ENCODE measurements at places on chromosomes 4 and X.

DNA sequence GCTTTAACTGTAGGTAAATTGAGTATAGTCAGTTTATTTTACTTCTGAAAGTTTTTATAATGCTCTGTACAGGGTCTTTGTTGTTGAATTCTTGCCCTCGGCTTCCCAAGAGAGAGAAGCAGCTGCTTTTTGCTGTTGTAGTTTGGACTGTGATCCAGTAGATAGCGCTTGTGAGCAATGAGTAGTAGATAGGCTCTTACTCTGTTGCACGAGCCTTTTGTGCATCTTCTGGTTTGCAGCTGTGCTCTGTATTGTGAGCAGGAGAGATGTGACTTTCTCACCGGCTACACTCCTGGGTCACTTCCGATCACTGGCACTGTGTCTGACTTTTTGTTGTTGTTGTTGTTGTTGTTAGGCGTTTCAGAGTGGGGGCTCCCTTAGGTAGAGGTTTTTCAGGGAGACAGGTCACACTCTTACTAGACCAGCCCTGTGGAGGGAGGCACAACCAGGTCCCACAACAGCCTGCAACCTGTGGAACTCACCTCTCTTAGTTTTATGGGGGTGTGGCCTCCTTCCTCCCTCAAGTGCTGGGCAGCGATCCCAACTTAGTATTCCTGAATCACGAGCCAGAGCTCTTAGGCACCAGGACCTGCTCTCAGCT, 822.1 kb upstream of the GALNTL6 start:
- DNase-seq: no peak

- no peak for DNase-seq
Observed at GRCh38 chrX:48107717-48108116, 22.7 kb upstream of the SPACA5B start.

DNA sequence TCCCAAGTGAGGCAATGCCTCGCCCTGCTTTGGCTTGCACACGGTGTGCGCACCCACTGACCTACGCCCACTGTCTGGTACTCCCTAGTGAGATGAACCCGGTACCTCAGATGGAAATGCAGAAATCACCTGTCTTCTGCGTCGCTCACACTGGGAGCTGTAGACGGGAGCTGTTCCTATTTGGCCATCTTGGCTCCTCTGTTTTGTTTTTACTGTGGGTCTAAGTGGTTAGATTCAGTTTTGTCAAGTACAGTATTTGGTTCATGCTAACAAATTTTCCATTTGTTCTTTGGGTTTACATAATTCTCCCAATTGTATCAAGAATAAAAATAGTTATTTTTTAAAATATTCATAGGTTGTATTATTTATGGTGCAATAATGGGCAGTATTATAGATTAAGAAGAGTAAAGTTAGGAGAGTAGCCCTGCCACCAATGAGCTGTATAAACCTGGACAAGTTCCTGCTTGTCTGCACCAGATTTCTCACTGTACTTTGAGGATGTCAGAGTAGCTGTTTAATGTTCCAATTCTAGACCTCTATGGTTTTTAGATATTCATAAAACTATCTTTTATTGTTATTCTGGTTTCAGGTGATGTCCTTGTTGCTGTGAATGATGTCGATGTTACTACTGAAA, 23.4 kb downstream of the INTU start:
- DNase-seq: no peak

- DNase-seq: no peak
Observed at GRCh38 chrX:149682956-149683947, 28.6 kb upstream of the MAGEA11 start.

- no peak for DNase-seq
Observed at GRCh38 chr4:95153182-95153581, 395.4 kb downstream of the BMPR1B start.
